Activated CD8-positive, alpha-beta memory T cell treated with anti-CD3 and anti-CD28 coated beads for 4 hours (primary cell): ENCODE measurements at places on chromosomes 3 and 15.

GRCh38 chr15:40722934-40723333 lies 28.0 kb downstream of the RAD51 start:
- DNase-seq: no peak

GRCh38 chr3:55750525-55750924 lies 263.4 kb upstream of the WNT5A start:
- no peak for DNase-seq

DNA sequence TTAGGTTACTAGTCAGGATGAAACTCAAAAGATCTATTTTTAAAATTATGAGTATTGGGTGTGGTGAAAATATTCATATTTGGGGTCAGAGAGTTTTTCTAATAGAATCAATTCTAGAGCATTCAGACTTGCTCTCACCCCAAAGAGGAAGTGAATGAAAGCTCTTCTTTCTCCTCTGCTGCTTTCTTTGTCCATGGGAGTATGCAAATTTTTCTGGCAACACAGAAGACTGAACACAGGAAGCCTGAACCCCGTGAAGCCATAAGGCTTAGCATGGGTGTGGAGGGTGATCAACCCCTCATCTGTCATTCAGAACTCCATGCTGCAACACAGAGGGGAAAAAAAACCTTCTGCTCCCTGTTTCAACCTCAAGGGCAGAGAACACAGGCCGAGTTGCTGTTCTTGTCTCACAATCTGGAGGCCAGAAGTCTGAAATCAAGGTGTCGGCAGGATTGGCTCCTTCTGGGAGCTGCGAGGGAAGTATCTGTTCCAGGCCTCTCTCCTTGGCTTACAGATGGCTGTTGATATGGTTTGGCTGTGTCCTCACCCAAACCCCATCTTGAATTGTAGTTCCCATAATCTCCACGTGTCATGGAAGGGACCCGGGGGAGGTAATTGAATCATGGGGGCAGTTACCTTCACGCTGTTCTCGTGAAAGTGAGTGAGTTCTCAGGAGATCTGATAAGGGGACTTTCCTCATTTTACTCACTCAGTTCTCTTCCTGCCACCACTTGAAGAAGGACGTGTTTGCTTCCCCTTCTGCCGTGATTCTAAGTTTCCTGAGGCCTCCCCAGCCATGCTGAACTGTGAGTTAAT lies 33.7 kb upstream of the CD47 start:
- peak; percentile 41 for DNase-seq

GRCh38 chr3:129228891-129229585 lies 20.4 kb upstream of the COPG1 start:
- no peak for DNase-seq

GRCh38 chr15:87716422-87716821 lies 540.1 kb downstream of the NTRK3 start:
- no peak for DNase-seq

DNA sequence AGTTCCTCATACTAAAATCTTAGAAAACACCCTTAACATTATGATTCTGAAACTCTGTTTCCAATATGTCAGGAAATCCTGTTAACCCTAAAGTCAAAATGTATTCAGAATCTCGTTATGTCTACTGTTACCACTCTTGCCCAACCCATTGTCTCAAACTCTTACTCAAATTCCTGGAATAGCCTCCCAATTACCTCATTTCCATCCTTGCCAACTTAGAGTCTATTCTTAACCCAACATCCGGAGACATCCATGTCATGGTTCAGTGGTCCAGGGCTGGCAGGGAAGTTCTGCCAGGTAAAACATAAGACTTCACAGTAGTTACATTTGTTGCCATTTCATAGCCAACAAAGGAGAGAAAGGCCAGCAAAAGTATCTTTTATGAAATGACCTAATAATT lies 593.9 kb downstream of the PYDC2 start:
- no peak for DNase-seq

DNA sequence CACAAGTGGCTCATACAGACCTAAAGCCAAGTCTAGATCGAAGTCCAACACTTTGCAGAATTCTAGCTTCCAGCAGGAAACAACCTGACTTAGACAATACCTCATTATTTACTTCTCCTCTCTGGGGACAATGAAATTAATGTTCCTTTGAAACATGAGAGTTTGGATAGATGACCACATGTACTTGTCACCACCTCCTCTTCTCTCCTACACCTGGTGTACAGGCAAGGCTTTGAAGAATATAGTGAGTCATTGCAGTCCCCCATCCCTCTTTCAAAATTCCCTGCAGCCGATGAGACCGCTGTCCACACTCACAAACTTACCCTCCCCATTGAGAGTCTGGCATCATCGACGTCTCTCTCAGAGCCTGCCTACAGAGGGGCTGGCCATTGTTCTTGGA lies 189.0 kb upstream of the HES1 start:
- no peak for DNase-seq

DNA sequence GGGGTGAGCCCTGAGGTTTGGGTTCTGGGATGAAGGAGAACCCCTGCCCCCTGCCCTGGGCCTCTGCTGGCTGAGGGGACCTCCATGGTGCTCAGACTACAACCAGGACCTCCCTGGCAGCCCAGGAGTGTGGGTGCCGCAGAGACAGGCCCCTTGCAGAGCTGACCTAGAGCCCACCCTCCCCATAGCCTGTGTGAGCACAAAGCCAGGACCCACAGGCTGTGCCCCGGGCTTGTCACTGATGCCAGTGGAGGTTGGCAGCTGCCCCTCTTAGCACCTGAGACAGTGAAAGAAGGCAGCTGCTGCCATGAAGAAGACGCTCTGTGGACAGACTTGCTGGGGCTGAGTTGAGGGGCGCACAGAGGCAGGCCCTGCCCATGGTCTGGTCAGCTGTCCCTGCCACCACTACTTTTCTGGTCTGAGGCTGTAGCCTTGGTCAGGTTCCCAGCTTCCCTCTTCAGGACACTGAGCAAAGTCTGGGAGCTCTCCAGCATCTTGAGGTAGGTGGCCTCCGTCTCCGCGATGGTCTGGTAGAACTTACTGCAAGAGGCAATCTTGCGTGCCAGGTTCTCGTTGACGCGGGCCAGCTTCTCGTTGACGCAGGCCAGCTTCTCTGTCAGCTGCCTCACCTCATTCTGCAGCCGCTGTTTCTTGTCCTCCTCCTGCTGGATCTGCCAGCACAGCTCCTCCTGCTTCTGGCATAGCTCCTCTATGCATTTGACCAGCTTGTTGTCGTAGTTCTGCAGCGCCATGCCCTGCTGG lies 23.0 kb downstream of the USP4 start:
- no peak for DNase-seq

DNA sequence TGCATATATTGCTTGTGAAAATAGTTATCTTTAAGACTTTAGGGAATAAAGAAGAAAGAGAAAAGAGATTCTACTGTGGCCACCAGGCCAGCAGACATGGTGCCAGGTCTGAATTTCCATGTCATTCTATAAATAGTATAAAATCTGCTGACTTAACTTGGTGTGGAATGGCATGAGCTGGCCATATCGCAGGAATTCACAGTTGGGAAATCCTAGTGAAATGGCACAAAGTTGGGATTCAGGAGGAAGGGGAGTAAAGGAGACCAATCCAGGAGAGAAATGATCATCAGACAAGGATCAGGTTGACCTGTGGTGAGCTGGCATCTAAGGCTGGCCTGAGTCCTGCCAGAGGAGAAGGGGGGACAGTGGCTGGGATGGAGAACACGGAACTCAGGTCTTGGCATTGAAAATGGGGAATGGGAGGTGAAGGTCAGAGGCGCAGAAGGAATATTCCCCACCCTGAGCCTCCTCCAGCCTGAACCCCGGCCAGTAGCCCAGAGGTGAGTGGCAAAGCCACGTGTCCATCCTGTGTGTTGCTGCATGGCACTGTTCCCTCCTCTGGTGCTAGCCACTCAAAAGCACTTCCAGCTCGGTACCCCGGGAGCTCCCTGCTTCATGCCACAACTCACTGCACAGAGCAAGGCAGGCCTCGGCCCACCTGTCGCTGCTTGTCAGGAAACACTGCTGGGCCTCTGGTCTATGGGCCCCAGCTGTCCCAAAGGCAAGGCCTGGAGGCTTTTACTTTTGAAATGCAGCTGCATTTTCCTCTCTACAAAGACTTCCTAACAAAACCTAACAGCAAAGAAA lies 51.4 kb downstream of the SSUH2 start:
- no peak for DNase-seq

DNA sequence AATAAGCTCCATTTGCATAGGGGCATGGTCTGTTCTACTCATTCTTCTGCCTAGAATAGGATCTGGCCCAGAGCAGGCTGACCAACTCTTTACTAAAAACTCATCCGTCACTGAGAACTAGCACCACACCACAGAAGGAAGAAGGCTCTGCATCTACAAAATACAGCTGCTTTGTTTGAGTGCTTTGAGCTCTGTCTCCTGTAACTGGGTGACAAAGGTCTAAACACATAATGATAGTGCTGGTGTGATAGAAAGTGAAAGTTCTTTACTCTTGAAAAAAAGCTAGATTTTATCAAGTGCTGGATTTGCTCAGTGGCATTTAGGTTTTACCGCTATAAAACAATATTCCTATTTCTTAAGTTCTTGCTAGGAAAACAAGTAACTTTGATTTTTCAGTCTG lies 140.7 kb downstream of the FHIT start:
- DNase-seq: no peak

- no peak for DNase-seq
These were observed 103.5 kb downstream of the CD47 start for GRCh38 chr3:107987036-107987939.

- DNase-seq: no peak
These were observed 3.6 kb downstream of the CHDH start for GRCh38 chr3:53842436-53843194.
